NCI-H460 (cell line): ENCODE measurements at places on chromosomes 1 and 21.
A peak's percentile ranks its signal among the peaks of the same experiment; 100 is the strongest.

- DNase-seq, result no peak
These were observed 56.4 kb downstream of the ADAMTS1 start for GRCh38 chr21:26788790-26789189.

GRCh38 chr21:15001857-15002606 lies 62.8 kb downstream of the NRIP1 start:
- no peak for DNase-seq

- no peak for DNase-seq
These were observed 36.4 kb downstream of the ZNF684 start for GRCh38 chr1:40567825-40568224.

DNA sequence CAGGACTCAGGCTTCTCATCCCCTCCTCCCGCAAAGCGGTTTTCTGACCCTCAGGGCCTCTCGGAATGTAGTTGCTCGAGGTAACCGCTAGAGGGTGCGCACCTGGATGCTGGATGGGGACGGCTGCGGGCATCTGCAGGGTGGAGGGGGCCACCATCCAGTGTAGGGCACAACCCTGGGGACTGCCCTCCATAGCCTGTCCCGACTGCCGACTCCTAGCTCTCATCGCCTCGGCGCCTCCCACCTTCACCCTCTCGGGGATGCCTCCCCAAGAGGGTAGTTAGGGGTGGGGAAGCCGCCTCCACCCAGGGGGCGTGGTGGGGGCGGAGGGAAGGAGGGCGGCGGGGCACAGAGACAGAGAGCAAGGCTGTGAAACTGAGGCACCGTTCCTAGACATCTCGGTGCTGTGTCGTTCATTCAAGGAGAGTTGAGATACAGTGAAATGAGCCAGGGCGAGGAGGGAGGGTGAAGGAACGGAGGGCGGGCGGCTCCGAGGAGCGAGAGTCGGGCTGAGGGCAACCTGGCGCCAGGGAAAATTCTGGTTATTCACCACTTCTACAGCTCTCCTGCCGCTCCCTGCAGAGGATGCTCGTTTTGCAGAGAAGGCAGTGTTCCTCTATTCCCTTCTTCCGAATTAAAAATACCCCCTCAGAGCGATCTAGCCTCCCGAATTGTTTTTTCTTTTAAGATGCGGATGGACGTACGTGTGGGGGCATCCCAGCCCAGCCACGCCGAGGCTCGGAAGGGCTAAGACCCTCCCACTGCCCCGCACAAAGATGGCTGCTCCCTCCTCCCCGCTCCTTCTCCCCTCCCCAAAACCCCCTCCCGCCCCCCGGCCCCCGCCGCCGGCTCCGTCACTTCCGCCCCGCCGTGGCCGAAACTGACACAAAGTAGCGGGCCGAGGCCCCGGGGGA lies at the start of gene ATP8B2:
Gene ATP8B2, plus strand, starts transcription at position 857 of the 914 bp plus-strand sequence. CDS start 2,617 bp downstream, outside the sequence.
- peak; percentile 83 for DNase-seq
